Cerebellar cortex (tissue), 1 donor: ENCODE measurements at places on chromosomes 2 and 18.

DNA sequence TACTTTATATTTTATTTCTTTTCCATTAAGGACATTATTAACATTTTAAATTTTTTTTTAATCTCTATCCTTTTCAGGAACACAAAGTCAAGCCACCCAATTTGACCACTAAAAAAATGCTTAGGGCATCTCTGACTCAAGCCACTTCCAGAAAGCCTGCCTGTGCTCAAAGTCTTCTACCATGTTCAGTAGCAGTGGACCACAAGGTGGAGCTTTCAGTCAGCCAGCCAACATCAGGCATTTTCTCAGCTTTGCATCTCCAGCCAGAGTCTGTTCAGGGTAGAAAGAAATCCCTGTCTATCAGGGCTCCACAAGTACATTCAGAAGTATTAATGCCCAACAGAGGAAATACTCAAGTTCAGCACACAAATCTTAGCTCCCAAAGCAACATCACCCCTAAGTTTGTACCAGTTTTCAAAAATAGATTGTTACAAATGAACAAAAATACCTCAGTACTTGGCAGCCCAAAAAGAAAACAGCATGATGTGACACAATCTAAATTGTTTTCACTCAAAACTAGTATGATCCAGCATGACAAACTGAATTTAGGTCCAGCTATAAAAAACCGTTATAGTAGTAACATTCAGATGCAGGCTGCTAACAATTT, 37.6 kb downstream of the C18orf63 start:
- peak; percentile 61 for DNase-seq

- peak; percentile 52 for DNase-seq
These were observed 19.2 kb upstream of the SLC14A2 start for GRCh38 chr18:45596036-45596435.

DNA sequence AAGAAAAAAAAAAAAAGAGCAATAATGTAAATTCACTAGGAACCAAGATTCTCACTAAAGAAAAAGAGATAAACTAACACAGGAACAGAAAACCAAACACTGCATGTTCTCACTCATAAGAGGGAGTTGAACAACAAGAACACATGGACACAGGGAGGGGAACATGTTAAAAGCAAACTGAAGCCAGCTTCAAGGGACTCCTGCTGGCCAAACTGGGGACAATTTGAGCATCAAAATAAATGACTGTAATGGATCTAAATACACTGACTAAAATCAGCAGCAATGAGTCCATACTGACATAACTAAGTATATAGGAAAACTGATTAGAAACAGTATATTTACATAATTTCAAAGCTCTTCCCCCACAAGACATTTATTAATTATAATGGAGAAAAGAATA, 73.0 kb downstream of the FARSB start:
- peak; percentile 32 for DNase-seq

- DNase-seq = no peak
These were observed 690.4 kb upstream of the LRATD1 start for GRCh38 chr2:13942111-13942510.

DNA sequence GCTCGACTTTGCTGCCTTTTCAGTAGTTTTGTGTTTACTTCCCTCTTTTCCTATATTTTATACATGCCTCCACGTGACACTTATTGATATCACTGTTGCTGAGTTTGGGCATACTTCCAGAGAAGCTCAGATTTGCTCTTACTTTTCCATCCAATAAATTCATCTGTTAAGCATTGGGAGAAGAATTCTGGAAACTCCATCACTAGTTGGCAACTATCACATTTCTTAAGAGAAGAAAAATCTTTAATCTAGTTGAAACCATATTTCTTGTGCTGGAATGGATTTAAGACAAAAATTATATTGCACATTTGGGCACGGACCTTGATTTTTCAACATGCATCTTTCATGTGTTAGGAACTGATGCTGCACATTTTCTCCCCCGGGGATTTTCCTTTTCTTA, 52.6 kb upstream of the CPO start:
- DNase-seq = no peak

- DNase-seq = no peak
These were observed 14.5 kb downstream of the KCNS3 start for GRCh38 chr2:17892770-17893534.
